A549 treated with Mapracorat at 1 μM for 4 hours (cell line): ENCODE measurements at places on chromosomes 6 and 20. TPM values are rescaled to one million over a fixed set of nuclear protein-coding genes. Genes with fewer than 3 reads are reported as not detected.

C6orf132 gene
- total RNA-seq: 1.9 to 3.0 TPM (median 2.5 TPM) in 5 replicates

GTSF1L gene
- total RNA-seq: not detected in 5 replicates

LGSN gene
- total RNA-seq: 2.0 to 3.0 TPM (median 2.2 TPM) in 5 replicates

PDE10A gene
- 23.4 to 29.8 TPM (median 27.4 TPM) in 5 replicates for total RNA-seq

SEMG1 gene
- total RNA-seq: not detected in 5 replicates

SOX4 gene
- 8.1 to 11.1 TPM (median 9.8 TPM) in 5 replicates for total RNA-seq

TRIM15 gene
- not detected in 5 replicates for total RNA-seq

RFX6 gene
- total RNA-seq: not detected in 5 replicates

CST3 gene
- total RNA-seq: 263 to 436 TPM (median 419 TPM) in 5 replicates

TFAP2A gene
- total RNA-seq: 9.6 to 11.4 TPM (median 10.8 TPM) in 5 replicates

RAB22A gene
- total RNA-seq: 9.1 to 12.5 TPM (median 11.0 TPM) in 5 replicates

MYMX gene
- total RNA-seq: not detected in 5 replicates

TULP1 gene
- not detected in 5 replicates for total RNA-seq

CST4 gene
- not detected in 5 replicates for total RNA-seq

LY6G6F gene
- not detected in 5 replicates for total RNA-seq

FBXO9 gene
- 32.5 to 38.2 TPM (median 34.7 TPM) in 5 replicates for total RNA-seq

NNAT gene
- not detected in 5 replicates for total RNA-seq

MAFB gene
- total RNA-seq: 0.11 to 0.23 TPM (median 0.13 TPM) in 5 replicates

DDAH2 gene
- total RNA-seq: 28.3 to 32.5 TPM (median 31.8 TPM) in 5 replicates

RBPJL gene
- not detected in 5 replicates for total RNA-seq

EYA4 gene
- 8.3 to 10.9 TPM (median 9.2 TPM) in 5 replicates for total RNA-seq

AHI1 gene
- 6.4 to 11.2 TPM (median 8.8 TPM) in 5 replicates for total RNA-seq

WTAP gene
- 66.1 to 69.9 TPM (median 68.9 TPM) in 5 replicates for total RNA-seq

ROS1 gene
- 0.13 to 0.34 TPM (median 0.20 TPM) in 5 replicates for total RNA-seq

CEP57L1 gene
- total RNA-seq: 5.5 to 9.2 TPM (median 8.5 TPM) in 5 replicates

PBOV1 gene
- total RNA-seq: not detected in 5 replicates

AIF1 gene
- not detected in 5 replicates for total RNA-seq

DUSP22 gene
- total RNA-seq: 10.4 to 15.6 TPM (median 14.5 TPM) in 5 replicates

BCAS1 gene
- 0.39 to 0.65 TPM (median 0.43 TPM) in 5 replicates for total RNA-seq

TSHZ2 gene
- total RNA-seq: not detected in 5 replicates

SLPI gene
- total RNA-seq: 7.2 to 15.2 TPM (median 11.4 TPM) in 5 replicates

BPI gene
- not detected in 5 replicates for total RNA-seq

KCNQ5 gene
- total RNA-seq: 1.2 to 1.7 TPM (median 1.5 TPM) in 5 replicates

DEFB124 gene
- total RNA-seq: 0.29 to 0.44 TPM in 2 of 5 replicates, not detected in the others

LY6G6C gene
- 0.21 to 0.24 TPM (median 0.23 TPM) in 3 of 5 replicates, not detected in the others for total RNA-seq

ZBTB22 gene
- total RNA-seq: 2.3 to 4.2 TPM (median 3.1 TPM) in 5 replicates

HLA-DRA gene
- not detected in 5 replicates for total RNA-seq

SLC26A8 gene
- 0.08 TPM in 1 of 5 replicates, not detected in the others for total RNA-seq

SPATA25 gene
- 0.19 to 0.53 TPM (median 0.40 TPM) in 3 of 5 replicates, not detected in the others for total RNA-seq

NUP153 gene
- 27.5 to 32.9 TPM (median 29.4 TPM) in 5 replicates for total RNA-seq

KCNK5 gene
- 0.90 to 1.5 TPM (median 1.4 TPM) in 5 replicates for total RNA-seq

MTHFD1L gene
- 38.0 to 45.4 TPM (median 44.0 TPM) in 5 replicates for total RNA-seq

PPP2R5D gene
- 23.1 to 26.5 TPM (median 25.1 TPM) in 5 replicates for total RNA-seq

HCRTR2 gene
- not detected in 5 replicates for total RNA-seq

HLA-DPB1 gene
- not detected in 5 replicates for total RNA-seq

MYLK2 gene
- total RNA-seq: 0.27 to 0.76 TPM (median 0.48 TPM) in 5 replicates

FBXL4 gene
- total RNA-seq: 4.3 to 5.8 TPM (median 5.6 TPM) in 5 replicates

PRDM13 gene
- 0.88 to 1.3 TPM (median 1.1 TPM) in 5 replicates for total RNA-seq

SRSF6 gene
- 108 to 115 TPM (median 111 TPM) in 5 replicates for total RNA-seq

CST5 gene
- not detected in 5 replicates for total RNA-seq

ABT1 gene
- total RNA-seq: 12.0 to 14.5 TPM (median 14.0 TPM) in 5 replicates

FLOT1 gene
- total RNA-seq: 84.0 to 102 TPM (median 90.7 TPM) in 5 replicates

ADGB gene
- total RNA-seq: not detected in 5 replicates

INSM1 gene
- not detected in 5 replicates for total RNA-seq

F13A1 gene
- not detected in 5 replicates for total RNA-seq

FABP7 gene
- total RNA-seq: not detected in 5 replicates

SASH1 gene
- total RNA-seq: 2.2 to 3.8 TPM (median 2.4 TPM) in 5 replicates
